ENCODE measurements at places on chromosomes 2 and 18.

DNA sequence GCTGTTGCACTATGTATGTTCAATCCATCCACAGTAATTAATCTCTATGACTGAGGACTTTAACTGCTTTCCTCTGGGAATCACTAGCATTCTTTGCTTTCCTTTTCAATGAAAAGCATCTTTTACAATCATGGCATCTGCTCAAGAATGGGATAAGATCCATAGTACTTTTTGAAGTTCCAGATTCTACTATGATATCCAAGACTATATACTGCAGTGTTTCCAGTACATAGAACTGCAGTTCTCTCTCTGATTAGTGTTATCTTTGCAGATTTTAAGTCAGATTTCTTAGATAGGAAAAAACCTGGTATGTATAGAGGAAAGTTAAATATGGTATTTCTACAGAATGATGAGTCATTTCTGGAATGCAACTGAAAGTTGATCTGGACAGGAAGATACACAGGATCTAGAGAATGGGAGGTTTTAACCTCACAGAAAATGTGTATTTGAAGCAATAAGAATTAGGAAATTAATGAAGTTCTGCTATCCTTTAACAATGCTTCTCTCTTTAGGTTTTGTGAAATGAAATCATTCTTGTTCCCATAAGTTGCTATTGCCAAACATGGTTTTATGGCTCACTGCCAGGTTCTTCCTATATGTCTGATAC, 670.7 kb downstream of the ERBB4 start:
- no peak for DNase-seq

GRCh38 chr2:84924173-84925106, 19.0 kb downstream of the TMSB10 start:
- no peak for DNase-seq

GRCh38 chr2:237625777-237626176, 1.6 kb upstream of the LRRFIP1 start:
- DNase-seq, result no peak

DNA sequence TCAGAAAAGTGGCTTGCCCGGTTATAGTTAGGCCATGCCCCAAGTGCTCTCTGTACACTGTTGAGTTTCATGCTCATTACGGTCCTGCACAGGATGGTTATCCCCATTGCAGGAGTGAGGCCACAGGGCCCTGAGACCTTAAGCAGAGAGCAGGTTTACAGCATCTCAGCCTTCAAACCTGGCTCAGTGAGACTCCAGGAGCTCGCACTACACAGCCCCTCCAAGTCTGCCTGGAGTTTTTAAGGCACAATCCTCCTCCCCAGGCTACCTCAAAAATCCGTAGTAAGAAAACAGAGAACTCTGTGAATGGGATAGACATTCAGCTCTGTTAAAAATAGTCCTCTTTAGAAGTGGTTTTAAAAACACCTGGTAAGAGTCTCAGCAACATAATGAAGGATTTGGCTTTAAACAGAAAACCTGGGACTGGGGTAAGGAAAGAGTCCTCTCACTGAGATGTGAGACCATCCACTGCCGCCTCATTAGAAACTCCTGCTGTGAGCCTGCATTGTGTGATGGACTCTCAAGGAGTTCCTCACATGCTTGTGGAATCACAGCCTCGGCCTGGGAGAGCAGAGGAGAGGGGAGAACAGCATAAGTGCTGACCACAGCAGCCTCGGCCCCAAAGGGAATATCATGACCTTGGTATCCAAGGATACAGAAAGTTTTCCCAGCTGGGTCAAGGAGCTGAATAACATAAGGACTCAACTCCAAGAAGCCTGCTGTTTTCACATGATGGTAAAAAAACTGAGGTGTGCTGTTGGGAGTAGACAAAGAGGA, 214.8 kb downstream of the ATAD2B start:
- DNase-seq, result no peak

DNA sequence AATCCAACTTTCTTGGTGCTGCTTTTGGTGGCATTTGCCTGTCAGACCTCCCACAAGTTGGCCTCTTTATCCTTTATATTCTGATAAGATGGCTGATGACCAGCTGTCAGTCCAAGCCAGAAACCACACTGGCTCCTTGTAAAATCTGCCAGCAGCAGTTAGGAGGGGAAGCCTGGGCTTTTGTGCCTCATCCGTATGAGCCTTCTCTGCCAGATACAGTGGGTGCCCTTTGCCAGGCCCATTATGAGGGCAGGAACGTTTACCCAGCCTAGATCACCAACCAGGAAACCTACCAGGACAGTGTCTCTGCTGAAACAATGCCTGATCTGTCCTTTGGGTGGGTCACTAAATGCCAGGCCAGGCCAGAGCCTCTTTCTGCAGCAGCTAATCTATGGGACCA, 202.9 kb upstream of the SP5 start:
- no peak for DNase-seq

- DNase-seq, result no peak
These were observed 67.1 kb downstream of the HAUS1 start for GRCh38 chr18:46171331-46171730.

DNA sequence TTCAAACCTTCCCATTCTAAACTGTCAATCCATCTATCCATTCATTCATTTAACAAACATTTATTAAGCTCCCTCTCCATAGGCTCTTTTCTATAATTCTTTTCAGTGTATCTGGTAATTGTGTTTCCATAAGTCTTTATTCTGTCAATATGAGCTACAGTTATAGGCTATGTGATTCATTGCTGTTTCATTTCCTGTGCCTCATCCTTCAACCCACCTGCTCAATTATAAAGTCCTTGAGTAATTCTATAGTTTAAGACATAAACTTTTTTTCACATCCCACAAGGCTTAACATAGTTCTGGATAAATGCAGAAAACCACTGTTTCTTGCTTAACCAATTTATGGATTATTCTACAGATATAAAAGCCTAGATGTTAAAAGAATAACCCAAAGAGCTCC, 84.2 kb upstream of the PIK3C3 start:
- DNase-seq, result no peak

- DNase-seq, result no peak
These were observed 290.8 kb upstream of the TANK start for GRCh38 chr2:160869411-160869810.

DNA sequence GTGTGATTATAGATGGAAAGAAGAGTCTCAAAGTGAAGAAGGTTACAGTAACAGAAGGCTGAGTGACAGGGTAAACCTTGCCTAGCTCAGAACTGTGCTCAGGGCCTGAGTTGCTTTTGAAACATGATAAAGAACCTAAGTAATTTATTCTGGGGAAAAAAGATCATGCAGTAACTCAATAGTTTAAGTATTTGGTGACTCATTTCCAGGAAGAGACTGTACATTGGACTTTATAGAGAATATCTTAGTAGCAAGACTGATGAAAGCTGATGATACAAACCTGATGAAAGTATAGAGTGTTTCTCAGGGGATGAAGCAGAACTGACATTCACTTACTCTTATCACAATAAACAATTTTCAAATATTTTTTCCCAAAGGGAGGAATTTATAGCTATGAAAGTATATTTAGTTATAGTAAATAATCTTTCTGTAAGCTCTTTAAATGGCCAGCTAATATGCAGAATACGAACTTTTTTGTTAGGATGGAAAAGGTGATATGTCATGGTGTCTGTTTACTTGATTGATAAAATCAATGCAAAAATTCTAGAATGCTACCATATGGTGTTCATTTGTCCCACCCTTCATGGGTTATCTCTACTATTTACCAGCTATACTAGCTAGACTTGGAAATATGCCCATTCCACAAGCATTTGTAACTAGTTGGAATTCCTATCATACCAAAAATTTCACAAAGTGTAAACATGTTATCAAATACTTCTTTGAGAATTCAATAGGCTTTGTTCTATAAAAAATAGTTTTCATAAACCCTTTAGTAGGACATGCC, 1265.5 kb upstream of the ACVR2A start:
- no peak for DNase-seq

GRCh38 chr2:203690117-203690431, 16.4 kb upstream of the CD28 start:
- DNase-seq, result no peak

DNA sequence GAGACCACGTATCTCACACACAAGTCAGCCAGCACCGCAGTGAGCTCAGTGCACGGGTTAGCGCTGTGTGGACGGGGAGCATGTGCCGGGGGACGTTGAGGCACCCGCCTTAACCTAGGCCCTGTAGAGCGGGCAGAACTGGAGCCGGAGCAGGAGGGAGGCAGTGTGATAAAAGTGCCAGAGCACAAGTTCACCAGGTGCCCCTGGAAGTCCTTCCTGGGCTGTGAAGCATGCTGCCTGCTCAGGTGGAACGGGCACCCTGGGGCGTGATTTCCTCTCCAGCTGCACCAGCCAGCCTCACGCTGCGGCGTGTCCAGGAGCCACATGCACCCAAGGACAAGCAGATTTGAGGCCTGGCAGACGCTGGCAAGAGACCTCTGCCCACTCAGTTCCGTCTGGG, 50.3 kb downstream of the ITGB1BP1 start:
- no peak for DNase-seq

- no peak for DNase-seq
These were observed 207.1 kb downstream of the TDRD15 start for GRCh38 chr2:21330786-21331391.

DNA sequence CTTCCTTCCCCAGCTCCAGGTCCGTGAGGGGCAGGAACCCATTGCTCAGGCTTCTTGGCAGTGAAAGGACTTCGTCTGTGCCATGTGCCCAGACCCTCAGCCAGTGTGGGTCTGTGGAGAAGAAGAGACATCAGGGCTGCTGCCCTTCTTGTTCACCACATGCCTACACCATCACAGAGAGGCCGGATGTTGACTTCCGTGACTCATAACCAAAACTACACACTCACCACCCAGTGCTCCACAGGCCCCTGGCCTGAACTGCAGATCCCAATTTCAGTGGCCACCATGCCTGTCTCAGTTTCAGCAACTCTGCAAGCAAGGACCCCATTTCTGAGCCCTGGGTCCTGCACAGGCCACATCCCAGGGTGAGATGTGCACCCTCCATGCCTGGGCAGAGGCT, 332.6 kb upstream of the SALL3 start:
- no peak for DNase-seq

DNA sequence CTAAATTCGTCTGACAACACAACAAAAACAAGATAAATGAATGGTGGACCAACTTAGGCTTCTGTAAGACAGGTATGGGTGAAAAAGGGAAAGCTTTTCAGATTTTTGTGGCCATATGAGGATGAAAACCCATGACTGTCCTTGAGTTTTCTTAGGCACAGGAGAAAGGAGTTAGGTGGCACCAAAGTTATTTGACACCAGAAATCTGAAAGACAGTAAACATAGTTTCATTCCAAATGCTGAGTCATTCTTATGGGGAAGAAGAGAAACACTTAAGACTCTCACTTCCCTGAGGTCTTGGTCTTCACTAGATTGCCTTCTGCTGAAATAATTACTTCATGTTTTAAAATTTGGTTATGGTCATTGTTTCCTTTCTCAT, 5.2 kb upstream of the GPD2 start:
- no peak for DNase-seq

DNA sequence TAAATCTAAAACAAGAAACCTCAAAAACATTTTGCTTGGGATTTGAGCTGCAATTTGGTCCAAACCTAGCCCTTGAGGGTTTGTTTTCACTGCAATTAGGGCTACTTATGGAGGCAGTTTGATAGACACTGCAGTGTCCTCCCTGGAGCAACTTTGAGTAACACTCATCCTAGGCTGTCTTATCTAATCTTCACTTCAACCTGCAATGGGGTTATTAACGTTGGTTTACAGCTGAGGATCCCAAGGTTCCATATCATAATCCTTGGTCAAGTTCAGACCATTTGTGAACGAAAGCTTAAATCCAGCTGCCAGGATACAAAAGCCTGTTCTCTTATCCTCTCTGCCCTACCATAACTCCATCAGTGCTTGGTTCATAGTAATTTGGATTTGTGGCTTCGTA, 2.5 kb downstream of the ANXA4 start:
- no peak for DNase-seq

GRCh38 chr2:201642086-201642578, 1.2 kb downstream of the TMEM237 start:
- DNase-seq, result no peak

GRCh38 chr2:130728549-130729316, at the start of gene GPR148:
TSS of gene GPR148 (plus strand) at chr2:130729070. CDS start at chr2:130729152, 82 bp downstream.
- DNase-seq, result no peak

DNA sequence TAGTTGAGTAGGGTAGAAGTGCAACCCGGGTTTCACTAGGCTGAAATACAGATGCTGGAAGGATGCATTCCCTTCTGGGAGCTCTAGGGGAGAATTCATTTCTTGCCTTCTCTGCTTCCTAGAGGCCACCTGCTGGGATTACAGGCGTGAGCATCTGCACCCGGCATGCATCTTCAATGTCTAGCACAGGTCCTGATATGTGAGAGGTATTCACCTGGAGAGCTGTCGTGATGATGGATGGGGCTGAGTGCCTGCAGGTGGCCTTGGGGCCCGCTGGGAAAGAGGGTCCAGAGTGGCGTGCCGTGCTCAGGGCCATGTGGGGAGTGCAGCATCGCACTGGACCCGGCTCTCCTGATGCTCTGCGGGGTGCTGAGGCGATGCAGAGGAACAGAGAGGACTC, 6.6 kb upstream of the NTSR2 start:
- DNase-seq, result no peak

GRCh38 chr2:231568098-231568784, 24.4 kb upstream of the TEX44 start:
- DNase-seq, result no peak

- DNase-seq, result no peak
These were observed 193.6 kb upstream of the PIK3C3 start for GRCh38 chr18:41761333-41762018.

Measured in stimulated activated CD4-positive, alpha-beta T cell treated with anti-CD3 and anti-CD28 coated beads, Interleukin-1b, Interleukin-23, amount 100 ng/mL, for 24 hours (primary cell).